ENCODE measurements at places on chromosomes 2 and 18.

DNA sequence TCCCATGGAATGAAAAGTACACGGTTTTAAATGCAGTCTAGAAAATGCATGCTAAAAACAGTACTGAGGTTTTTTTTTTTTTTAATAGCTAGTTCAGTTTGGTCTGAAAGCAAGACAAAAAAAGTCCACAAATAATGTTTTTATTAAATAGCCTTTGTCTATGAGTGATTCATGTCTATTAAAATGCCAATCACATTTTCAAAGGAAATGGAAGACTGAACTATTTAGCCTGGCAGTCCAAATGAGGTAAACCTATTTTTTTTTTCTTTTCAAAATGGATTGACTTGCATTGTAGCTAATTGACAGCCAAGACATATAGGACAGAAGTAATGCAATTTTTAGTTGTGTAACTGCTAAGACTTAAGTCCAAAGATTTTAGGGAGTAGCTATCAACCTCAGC lies 90.3 kb downstream of the LRP1B start:
- no peak for DNase-seq

GRCh38 chr2:1620081-1620480 lies 124.2 kb downstream of the PXDN start:
- DNase-seq, result no peak

GRCh38 chr2:185802926-185803325 lies 64.3 kb downstream of the FSIP2 start:
- DNase-seq, result no peak

- no peak for DNase-seq
Observed at GRCh38 chr2:130836501-130837174, at the start of gene ARHGEF4. TSS of gene ARHGEF4 (plus strand) at chr2:130836914. CDS start at chr2:130836954, 40 bp downstream.

- DNase-seq, result no peak
Observed at GRCh38 chr2:52097071-52097470, 1065.1 kb upstream of the NRXN1 start.

GRCh38 chr2:133829450-133830020 lies 261.3 kb upstream of the NCKAP5 start:
- no peak for DNase-seq

DNA sequence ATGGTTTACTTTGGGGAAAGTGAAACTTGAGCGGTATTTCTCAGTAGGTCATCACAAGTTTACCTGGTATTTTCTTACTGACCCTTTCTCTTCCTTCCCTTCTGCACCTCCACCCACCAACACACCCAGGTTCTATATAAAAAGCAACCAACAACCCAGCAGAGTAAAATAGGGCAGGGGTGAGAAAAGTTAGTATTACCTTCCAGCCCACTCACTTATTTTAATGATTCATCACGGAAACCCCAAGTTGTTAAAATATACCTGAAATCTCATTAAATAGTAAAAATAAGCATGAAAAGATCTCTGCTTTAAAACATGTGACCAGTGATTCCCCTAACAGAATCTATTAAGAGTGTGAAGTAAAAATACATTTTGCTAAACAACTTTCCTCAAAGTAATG lies 306.1 kb downstream of the ZEB2 start:
- DNase-seq, result no peak

DNA sequence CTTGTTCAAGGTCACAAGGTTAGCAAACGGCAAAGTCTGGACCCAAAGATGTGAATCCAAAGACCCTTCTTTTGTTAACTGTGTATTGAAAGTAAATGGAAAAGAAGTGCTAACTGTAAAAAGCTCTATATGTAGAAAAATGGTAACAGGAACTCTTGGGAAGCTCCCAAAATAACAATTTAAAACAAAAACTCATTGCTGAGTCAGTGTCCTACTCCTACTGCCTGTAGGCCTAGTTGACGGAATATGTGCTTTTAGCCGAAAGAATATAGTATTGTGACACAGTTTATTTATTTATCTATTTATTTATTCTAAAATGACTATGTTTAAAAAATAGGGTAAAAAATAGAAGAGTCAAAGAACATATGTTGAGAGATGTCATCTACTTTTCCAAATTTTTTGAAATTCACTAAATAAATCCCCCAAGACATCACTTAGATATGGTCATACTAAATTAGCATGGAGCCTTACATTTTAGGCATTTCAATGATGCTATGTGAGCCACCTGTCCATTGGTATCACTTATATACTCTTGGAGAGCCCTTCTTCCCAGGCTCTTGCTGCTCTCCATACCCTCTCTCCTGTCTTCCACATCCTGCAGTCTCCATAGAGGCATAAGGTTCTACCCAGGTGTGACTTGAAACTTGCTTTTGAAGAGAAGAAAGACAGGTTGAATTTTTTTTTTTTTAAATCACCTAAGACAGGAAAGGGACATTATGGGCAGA lies 13.7 kb downstream of the COL5A2 start:
- no peak for DNase-seq

GRCh38 chr2:172449911-172450550 lies 22.6 kb downstream of the ITGA6 start:
- DNase-seq, result no peak

DNA sequence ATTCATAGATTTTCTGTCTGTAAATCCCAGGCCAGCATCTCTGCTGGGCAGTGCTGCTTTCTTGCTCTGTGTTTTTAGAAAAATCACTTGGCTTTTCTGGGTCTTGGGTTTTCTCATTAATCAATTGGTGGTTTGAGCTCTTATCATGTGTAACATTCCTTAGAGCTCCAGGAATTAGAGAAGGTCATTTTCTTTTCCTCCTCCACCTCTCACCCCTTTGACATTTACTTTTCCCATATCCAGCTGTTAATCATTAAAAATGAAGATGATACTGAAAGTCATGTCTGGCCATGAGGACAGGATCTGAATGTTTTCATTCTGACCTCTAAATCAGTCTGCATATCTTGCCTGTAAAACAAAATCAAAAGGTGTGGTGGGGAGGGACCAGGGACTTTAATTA lies 111.0 kb downstream of the LRRTM1 start:
- DNase-seq, result no peak

- DNase-seq, result no peak
Observed at GRCh38 chr18:59881728-59882656, 17.8 kb upstream of the PMAIP1 start.

DNA sequence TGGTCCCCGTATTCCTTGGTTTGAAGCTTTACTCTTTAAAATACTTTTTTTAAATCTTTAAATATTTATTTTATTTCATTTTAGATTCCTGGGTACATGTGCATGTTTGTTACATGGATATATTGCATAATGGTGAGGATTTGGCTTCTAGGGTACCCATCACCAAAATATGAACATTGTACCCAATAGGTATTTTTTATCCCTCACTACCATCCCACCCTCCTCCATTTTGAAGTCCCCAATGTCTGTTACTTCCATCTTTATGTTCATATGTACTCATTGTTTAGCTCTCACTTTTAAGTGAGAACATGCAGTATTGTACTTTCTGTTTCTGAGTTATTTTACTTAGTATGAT lies 59.5 kb upstream of the IL1RL1 start:
- no peak for DNase-seq

- DNase-seq, result no peak
Observed at GRCh38 chr2:15260196-15260595, 300.9 kb downstream of the NBAS start.

- no peak for DNase-seq
Observed at GRCh38 chr2:80499095-80499494, 194.5 kb upstream of the LRRTM1 start.
